ENCODE measurements at places on chromosomes 16 and 17.

DNA sequence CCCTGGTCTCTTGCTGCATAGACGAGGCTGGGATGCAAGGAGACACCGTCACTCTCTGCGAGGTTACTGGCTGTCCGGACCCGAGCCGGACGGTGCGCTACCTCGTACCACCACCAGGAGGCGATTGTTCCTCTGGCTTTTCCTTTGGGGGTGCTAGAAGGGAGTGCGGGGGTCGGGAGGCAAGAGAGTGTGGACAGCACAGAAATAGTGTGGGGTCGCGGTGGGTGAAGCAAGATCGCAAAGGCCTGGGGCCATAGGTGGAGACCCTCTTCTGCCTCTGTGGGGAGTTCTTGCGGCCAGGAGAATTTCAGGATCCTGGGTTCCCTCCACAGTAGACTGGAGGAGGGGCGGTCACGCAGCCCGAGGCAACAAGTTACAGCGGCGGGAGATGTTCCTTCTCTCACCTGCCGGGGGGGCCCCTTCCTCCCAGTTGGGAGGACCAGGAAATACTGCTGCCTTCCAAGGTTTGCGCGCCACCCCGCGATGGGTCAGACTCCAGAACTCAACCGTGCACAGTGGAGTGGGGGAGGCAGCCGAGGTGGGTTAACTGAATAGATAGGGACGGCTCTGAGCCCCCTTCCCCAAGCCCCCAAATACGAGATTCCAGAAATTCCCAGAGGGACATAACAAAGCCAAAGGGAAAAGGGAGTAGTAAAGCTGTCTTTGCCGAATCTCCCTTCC is 6.9 kb downstream of the PHOSPHO1 start:
- peak; percentile 51 for DNase-seq

DNA sequence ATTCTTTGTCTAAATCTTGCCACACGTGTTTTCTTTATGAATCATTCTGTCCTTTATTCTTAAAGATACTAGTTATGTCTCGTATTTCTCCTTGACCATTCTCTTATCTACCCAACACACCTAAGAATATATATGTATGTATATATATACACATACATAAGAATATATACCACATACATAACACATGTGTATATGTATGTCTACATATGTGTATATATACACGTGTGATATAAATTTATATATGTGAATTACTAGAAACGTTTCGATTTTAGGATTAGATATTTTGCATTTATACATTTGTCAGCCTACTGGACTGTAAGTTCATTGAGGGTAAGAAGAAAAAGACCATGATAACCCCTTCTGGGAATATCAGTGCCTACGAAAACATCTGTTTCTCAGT is 388.6 kb downstream of the GRIN2A start:
- no peak for DNase-seq

DNA sequence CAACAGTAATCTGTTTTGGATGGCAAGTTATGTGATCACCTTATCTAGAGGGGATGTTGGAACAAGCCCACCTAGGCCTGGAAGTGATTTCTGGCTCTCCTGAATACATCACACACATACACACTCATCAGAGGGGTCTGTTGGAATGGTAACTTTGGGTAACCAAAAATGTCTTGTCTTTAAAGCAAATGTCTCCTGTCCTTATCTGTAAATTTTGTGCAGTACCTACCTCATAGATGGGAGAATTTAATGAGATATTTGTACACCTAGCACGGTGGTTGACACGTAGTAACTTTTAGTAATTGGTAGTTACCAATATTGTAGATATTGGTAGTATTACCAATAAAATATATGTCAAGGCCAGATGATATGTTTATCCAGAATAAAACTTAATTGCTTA is 24.7 kb downstream of the HAPSTR1 start:
- DNase-seq: no peak

GRCh38 chr17:32495359-32496231 is 8.8 kb downstream of the CDK5R1 start:
- peak; percentile 26 for DNase-seq

DNA sequence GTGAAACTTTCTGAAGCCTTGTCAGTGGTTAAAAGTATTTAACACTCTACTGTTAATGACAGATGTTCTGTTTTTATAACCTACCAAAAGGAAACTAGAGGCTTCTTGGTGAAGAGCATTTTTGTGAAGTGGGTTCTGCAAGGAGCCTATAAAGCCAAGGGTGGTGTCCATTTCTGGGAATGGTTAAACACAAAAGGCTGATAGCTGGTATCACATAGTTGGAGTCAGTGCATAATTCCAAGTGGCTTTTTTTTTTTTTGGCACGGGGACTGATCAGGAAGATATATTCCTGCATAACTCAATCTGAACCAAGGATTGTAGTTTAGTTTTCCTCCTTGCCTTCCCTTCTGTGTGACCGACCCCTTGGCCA is 27.6 kb upstream of the KPNB1 start:
- DNase-seq: no peak

GRCh38 chr17:79747508-79748294 is 17.0 kb downstream of the ENPP7 start:
- no peak for DNase-seq

- peak; percentile 84 for DNase-seq
Observed at GRCh38 chr17:8119581-8120519, 1.5 kb upstream of the ALOXE3 start.

- no peak for DNase-seq
Observed at GRCh38 chr17:66330646-66331037, 28.2 kb downstream of the PRKCA start.

GRCh38 chr17:79664930-79665737 is 54.3 kb upstream of the RBFOX3 start:
- DNase-seq: no peak

- DNase-seq: no peak
Observed at GRCh38 chr17:31696184-31696602, 162.9 kb downstream of the COPRS start.
